ENCODE measurements at places on chromosomes 4 and X.
A peak's percentile ranks its signal among the peaks of the same experiment; 100 is the strongest.

DNA sequence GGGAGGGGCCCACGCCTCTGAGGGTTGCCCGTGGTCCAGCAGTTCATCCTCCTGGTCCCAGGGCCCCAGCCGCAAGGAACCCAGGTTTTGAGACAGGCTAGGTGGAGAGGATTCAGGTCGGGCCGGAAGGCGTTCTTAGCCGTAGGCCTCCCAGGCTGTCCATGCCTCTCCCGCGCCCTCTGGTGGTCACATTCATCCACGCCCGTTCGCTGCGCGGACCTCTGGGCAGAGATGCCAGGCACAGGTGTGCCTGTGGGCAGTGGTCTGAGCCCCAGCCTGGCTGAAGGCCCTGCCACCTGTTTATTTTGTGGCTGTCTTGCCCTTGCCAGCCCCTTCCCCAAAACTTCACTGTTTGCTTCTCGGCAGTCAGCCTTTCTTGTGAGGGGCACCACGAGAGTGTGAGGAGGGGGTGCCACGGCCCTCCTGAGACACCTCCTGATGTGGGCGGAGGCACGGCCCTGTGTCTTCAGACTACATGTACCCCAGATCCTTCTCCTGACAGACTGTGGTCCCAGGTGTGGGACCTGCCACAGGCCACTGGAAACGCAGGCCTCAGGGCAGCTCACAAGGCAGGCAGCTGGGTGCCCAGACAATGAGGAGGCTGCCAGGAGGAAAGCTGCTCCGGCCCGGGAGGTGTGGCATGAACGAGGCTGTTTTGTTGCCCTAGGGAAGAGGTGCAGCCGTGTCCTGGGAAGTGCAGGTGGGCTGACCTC, 5.0 kb downstream of the UVSSA start:
- DNase-seq: peak; percentile 96

DNA sequence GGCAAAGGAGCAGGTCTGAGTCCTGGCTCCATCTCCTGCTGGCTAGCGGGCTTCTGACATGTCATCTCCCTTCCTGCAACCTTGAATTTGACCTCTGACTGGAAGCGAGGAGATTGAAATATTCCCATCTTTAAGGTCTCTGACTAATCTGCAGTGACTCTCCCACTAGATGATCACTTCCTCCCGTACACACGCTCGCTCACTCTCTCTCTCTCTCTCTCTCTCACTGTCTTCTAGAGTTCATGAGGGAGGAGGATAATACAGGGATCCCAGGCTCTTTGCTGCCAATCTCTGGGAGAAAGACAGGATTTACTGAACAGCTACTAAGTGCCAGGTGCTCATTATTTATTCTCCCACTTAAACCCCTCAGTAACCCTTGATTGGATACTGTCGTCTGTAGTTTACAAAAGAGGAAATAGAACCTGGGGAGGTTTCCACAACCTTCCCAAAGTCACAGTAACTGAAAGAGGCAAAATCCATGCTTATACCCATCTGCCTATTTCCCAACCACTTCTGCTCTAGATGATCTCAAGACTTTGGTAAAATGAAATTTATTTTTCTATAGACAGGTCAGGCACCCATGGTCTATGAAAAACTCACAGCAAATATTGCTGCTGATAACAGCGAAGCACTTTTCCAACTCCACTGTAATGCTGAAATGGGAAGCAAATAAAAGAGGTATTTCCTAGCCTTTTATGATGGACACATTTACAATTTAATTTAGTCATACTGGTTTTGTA, 193.5 kb upstream of the C1QTNF7 start:
- DNase-seq: no peak

DNA sequence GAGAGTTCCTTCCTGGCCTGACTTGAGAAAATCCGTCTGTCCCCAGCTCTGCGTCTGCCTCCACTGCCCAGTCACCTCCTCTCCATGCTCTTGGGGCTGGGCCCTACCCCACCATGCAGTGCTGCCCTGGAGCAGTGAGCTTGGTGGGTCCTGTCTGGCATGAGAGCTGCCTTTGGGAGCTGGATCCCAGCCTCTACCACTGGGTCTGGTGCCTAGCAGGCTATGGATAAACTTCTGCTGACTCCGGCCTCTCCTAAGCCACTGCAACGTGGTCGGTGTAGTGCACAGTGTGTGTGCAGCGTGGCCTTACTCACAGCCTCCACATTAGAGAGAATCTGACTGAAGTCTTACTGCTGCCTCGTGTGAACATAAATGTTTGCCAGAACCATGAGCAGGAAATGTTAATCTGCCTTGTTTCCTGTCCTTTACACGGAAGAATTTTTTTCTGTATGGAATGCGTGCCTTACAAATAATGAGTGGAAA, 47.6 kb downstream of the HTT start:
- DNase-seq: no peak

DNA sequence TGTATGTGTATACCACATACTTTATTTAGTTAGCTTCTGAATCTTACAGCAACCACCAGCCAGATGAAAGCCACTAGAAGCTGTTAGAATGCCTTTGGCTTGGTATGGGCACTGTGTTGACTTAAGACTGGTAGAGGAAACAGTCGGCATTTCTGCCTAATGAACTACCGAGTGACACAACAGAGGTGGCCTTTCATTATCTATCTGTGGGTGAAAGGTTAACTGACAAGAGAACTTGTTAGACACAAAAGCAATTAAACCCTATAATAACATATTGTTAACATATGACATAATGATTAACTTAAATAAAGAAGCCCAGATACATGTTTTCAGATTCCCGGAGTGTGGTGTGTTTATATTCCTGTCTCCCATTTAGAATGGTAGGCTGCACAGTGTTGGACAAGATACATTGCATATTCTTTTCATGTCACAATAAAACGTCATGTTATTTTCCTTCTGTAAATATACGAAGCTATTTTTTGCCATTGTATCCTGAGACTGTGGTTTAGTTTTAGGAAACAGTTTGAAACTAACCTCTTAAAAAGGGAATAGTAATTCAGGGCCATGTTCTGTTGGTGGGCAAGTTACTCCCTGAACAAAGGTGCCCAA, 181.5 kb downstream of the SLIT2 start:
- no peak for DNase-seq

DNA sequence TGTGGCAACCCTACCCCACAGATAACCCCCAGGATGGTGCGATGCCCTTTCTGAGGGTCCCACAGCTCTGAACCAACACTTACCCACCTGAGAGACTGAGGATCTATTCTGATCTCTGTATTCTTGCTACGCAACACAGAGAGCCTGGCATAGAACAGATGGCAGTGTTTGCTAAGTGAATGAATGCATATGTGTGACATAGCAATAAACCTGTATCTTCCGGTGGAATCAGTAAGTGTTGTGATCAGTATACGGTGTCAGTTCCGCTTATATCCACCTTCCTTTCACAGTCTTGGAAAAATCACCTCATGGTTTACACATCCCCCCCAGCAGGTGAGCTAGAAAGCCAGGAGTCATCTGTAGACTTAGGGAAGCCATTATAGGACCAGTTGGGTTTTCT, 5.9 kb upstream of the HSD17B10 start:
- no peak for DNase-seq

GRCh38 chrX:93538575-93538974, 134.8 kb downstream of the NAP1L3 start:
- no peak for DNase-seq

GRCh38 chrX:97619499-97619898, 735.8 kb downstream of the RPA4 start:
- no peak for DNase-seq

- no peak for DNase-seq
These were observed 81.0 kb upstream of the SPRY1 start for GRCh38 chr4:123315617-123316016.

DNA sequence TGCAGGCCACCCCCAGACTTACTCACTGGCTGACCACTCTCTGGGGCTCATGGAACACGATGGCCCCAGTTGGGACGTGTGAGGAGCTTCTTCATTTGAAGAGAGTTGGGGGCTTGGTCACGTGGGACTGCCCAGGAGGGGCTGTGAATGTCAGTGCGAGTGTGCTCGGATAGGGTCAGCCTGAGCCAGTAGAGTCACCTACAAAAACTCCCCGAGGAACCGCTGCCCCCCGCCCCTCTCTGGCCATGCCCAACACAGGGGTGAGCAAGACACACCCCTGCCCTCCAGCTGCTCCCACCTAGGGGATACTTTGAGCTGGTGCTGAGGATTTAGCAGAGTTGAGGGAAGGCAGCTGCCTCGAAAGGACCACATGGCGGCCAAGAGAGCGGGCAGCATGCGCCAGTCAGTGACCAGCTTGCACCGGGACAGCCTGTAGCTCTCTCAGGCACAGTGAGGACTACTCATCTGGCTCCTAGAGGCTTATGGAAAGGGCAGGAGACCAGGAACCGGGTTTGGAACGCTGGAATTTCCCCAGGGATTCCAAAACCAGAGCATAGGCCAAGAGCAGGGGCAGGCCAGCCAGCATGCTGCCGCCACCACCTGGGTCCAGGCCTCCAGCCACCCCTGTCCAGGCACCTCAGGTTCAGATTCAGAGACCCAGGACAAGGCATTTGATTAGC, 8.4 kb downstream of the PNMA6E start:
- DNase-seq: no peak

- DNase-seq: peak; percentile 5
These were observed 187.7 kb upstream of the NUDT10 start for GRCh38 chrX:51144828-51145442.

- DNase-seq: no peak
These were observed 245.2 kb downstream of the SPATA18 start for GRCh38 chr4:52296341-52296740.

DNA sequence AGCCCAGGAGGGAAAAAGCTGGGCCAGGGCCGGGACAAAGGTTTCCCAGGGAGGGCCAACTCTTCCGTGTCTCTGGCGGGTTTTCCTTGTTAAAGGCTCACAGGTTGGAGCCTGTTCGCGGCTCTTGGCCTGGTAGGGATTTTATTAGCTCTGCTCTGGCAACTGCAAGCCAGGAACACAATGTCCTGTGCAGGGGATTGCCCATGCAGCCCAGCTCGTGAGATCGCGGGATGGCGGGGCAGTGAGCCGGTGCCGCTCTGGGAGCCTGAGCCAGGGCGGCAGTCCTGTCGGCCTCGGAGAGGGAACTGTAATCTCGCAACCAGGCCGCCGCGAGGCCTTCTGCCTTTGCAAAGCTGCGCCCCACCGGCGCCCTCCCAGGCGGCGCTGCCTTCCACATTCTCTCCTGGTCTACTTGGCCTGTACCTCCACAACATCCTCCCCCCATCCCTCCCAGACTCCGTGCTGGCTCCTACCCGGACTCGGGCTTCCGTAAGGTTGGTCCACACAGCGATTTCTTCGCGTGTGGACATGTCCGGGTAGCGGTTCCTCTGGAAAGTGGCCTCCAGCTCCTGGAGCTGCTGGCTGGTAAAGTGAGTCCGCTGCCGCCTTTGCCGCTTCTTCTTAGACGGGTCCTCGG, 2.1 kb downstream of the PITX2 start:
- no peak for DNase-seq

GRCh38 chr4:173194157-173194556, 25.5 kb downstream of the GALNT7 start:
- DNase-seq: no peak

DNA sequence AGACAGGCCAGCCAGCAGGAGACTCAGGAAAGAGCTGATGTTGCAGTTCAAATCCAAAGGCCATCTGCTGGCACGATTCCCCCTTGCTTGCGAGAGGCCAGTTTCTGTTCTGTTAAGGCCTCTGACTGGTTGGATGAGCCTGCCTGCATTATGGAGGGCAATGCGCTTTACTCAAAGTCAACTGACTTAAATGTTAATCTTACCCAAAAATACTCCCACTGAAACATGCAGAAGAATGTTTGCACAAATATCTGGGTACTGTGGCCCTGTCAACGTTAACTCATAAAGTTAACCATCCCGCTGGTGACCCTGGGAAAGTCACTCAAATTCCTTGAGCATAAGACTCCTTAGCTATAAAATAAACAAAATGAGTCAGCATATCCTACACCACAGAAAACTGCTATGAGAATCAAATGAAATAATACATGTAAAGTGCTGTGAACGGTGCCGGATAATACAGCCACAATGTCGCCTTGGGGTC, 326.4 kb downstream of the EVC2 start:
- DNase-seq: no peak

All from stimulated activated CD4-positive, alpha-beta T cell treated with anti-CD3 and anti-CD28 coated beads, Interleukin-2, amount 100 ng/mL, for 48 hours (primary cell).